ENCODE measurements at places on chromosomes 6 and 20.

DNA sequence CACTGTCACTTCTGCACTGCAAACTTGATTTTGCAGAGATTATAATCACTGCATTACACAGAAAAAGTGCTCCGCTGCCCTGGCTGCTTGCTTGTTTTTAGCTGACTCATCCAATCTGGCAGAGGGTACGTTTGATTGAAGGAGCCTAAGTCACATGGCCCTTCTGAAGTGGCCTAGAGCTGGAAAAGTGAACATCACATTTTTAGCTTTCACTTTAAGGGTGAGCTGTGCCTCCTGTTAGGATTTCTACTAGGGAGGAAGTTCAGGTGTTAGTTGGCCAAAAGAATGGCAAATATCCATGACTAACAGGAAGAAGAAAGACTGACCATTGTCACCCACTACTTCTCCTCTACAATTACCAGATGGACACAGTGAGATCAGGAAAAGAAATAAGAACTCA is 889.1 kb upstream of the MAP3K7 start:
- DNase-seq, result no peak

- peak; percentile 5 for DNase-seq
Measured at GRCh38 chr6:10643201-10643651, 51.2 kb downstream of the C6orf52 start.

DNA sequence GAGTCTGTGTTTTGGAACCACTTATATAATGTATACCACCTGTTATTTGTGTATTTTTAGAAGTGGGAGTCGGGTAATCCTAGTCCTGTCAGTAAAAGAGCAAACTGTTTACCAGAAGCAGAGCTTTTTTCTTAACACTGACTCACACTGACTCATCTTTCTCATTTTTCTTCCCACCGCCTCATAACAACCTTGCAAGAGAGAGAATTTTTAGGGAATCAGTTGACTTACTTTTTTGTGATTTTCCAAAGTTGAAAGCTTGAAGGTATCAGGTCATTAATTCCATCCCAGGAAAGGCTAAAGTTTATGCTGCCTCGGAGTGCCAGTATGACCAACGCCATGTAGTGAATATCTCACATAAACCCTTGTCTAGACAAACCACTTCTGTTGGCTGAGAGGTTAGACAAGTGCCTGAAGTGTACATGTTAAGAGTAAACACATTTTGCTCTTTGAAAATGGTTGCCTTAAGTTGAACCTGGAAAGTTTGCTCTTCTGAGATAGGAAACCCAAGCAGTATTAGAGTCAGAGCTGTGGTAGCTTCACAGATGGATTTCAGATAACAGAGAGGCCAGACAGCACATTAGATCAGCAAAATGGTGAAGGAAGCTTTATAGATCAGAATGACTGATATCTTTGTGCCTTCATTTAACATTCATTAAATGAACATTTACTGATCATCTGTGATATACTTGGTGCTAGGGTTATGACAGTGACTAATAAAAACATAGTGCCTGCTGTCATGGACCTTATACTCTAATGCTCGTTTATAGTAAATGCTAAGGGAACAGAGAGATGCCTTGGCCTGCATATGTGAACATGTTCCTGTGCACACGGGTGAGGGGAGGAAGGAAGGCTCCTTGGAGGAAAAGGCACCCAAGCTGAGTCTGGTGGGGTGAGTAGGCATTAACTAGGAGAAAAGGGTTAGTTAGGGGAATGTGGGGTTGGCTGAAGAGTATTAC is 29.1 kb upstream of the PKIG start:
- DNase-seq, result no peak

DNA sequence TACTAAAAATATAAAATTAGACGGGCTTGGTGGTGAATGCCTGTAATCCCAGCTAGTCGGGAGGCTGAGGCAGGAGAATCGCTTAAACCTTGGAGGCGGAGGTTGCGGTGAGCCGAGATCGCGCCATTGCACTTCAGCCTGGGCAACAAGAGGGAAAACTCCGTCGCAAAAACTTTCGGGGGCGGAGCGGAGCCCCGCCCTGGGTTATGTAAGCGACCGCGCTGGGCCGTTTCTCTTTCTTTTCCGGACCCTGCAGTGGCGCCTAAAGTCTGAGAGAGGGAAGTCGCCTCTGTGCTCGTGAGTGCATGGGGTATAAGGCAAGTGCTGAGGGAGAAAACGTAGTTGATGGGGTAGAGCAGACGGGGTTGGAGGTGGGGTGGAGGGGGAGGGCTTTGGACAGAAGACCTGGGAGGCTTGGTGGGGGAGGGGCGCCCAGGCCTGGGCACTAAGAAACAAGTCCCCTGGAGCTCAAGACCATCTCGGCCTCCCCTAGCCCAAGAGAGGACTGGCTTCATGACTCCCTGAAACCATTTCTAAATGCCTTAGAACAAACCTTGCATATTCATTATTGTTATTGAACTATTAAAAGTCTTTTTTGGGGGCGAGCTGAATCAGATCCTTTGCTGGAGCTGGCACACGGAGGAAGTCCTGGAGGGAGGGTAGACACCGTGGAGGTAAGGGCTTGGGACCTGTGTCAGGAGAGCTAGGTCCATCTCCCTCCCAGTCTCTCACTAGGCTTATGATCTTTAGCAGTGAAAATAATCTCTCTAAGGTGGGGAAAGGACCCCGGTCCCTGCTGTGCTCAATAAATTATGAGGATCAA is 2.7 kb upstream of the MICA start:
- DNase-seq, result peak; percentile 85

- DNase-seq, result no peak
Measured at GRCh38 chr6:125529061-125529460, 220.4 kb upstream of the HEY2 start.

DNA sequence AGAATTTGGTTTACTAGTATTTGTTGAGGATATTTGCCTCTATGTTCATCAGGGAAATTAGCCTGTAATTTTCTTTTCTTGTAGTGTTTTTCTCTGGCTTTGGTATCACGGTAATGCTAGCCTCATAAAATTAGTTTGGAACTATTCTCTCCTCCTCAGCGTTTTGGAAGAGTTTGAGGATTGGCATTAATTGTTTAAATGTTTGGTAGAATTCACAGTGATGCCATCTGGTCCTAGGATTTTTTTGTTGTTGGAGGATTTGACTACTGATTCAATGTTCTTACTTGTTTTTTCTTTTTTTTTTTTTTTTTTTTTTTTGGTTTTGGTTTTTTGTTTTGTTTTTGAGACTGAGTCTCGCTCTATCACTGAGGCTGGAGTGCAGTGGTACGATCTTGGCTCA is 156.2 kb upstream of the BTBD3 start:
- DNase-seq, result no peak

- DNase-seq, result no peak
Measured at GRCh38 chr6:6482256-6482655, 106.3 kb upstream of the LY86 start.

- DNase-seq, result peak; percentile 17
Measured at GRCh38 chr6:30007132-30007764, 53.8 kb upstream of the POLR1H start.

- DNase-seq, result peak; percentile 71
Measured at GRCh38 chr6:11366183-11366933, 133.9 kb upstream of the NEDD9 start.
